NT2/D1 (cell line): ENCODE measurements at places on chromosomes 16 and 17.

DNA sequence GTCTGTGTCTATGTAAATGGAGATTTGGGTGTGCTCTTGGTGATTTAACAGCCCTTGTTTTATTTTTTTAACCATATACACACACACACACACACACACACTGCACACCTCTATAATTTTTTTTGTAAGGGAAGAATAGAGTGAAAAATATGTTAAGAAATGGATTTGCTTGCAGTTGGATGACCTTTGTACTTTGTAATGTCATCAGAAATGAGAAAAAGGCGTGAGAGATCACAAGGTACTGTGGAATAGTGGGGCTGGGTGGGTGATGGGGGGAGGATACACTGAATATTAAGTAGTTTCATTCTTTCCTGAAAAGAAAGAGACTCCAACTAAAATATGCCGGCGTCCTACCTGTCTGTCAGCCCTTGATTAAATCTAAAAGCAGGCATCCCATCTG, 38.7 kb downstream of the SALL1 start:
- no peak for DNase-seq

GRCh38 chr16:60510941-60511340, 1525.3 kb downstream of the CDH8 start:
- no peak for DNase-seq

DNA sequence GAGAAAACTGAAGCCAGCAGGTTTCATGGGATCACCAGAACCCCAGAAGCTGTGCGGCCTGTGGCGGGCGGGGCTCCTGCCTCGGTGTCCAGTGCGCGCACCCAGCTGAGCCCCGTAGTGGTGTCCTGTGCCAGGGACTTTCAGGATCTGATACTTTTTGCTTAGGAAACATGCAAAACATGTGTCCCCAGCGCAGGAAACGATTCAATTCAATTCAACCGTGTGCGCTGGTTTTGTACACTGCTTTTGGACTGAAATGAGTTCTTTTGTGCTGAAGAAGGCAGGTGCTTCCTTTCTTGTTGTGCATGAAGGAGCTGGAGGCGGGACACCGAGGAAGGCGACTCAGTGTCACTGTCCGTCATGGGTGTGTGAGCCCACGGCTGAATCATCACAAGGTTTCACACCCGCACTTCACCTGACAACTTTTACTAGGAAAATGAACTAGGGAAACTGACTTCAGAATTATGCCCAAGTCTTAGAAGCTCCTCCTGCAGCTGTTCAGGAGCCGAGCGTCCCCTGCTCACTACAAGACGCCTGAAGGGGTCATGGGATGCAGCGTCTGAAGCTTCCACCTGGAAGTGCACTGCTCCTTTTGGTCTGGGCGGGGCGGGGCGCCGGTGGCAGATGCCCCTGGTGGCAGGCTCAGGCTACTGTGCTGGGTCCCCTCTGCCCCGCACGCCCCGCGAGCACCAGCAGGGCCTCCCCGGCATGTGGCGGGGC, 31.4 kb upstream of the ZNF750 start:
- no peak for DNase-seq

GRCh38 chr16:30407804-30408534, 563 bp downstream of the ZNF771 start:
- no peak for DNase-seq
